Umbilical cord (tissue), 2 donors: ENCODE measurements at places on chromosomes 2 and 18.

- no peak for DNase-seq
These were observed 10.0 kb downstream of the TTL start for GRCh38 chr2:112491946-112492345.

GRCh38 chr18:41933778-41934177, 21.3 kb upstream of the PIK3C3 start:
- no peak for DNase-seq

GRCh38 chr2:99756059-99756458, 266.2 kb upstream of the REV1 start:
- no peak for DNase-seq

GRCh38 chr18:59898609-59899297, 1.0 kb upstream of the PMAIP1 start:
- DNase-seq: no peak

- DNase-seq: peak; percentile 54
These were observed 191.9 kb downstream of the MYO3B start for GRCh38 chr2:170369894-170370293.

DNA sequence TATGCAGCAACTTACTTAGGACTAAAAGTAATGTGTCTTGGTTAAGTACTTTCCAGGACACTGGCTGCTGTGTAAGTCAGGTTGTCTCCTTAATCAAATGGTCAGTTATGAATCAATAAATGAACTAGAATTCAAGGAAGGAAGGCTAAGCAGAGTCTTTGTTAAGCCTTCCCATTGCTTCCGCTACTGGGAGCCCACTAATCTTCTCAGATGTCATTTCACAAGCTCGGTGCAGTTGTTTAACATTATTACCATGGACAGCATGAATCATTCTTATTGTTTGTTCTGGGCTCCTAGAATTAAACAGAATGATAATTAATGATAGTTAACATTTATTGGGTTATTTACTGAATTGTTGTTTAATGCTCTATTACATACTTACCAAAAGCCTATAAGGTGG, 26.0 kb upstream of the MEIS1 start:
- no peak for DNase-seq

DNA sequence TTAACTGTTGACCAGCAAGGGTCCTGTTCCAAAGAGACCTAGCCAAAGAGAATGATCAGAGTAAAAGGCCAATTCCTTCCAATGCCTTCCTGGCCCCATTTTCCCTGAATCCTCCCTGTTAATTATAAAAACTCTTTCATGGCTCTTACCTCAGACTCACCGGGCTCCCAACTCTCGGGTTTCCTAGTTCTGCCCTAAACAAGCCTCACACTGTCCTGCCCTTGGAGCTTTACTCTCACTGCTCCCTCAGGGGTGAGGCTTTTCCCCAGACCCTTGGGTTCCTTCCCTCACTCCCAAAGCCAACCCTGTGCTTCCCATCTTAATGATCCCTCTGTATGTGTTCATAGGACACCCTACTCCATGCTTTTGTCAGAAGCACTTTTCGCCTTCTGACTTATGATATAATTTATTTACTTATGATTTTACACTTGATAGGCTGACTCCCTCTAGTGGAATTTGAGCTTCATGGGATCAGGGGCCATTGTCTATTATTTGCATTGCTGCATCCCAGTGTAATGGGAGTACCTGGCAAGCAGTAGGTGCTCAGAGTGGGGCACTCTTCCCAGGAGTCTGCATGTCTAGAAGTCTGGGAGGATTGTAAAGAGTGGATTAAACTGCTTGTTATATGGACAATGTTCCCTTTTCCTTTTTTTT, 29.9 kb upstream of the ZNG1B start:
- no peak for DNase-seq

DNA sequence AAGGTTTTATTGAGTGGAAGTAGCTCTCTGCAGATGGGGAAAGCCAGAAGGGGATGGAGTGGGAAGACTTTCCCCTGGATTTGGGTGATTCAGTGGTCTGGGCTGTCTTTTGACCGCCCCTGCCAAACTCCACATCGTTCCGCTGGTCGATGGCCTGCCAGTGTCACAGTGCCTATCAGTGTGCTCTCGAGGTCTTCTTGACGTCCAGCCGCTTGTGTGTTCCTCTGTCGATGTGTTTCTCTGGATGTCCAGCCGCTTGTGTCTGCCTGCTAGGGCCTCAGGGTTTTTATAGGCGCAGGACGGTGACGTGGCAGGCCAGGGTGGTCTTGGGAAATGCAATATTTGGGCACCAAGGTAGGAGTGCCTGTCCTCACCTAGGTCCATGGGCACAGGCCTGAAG, 1371.4 kb upstream of the PIK3C3 start:
- no peak for DNase-seq

DNA sequence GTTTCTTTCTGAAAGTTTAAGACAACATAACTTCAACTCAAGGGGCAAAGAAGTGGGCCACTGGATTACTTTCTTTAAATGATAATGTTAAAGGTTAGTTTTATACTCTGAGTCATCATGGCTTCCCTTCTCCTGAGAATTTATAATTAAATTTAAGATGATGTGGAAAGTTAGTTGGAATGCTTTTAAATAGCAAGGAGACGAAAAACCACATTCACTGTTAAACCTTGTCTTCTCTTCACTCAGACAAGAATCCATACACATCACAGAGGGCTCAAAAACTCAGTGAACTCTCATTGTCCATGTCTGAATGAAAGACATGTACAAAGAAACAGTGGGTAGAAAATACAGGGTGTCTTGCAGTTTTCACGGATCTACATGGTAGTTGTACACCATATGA, 65.6 kb downstream of the COL5A2 start:
- no peak for DNase-seq
